ENCODE measurements at places on chromosomes 5 and 9. TPM values are rescaled to one million over a fixed set of nuclear protein-coding genes. Genes with fewer than 3 reads are reported as not detected.

Gene F12
- total RNA-seq, result 15.3 TPM

Gene MEF2C
- total RNA-seq, result 56.9 TPM

Gene C6
- 41.8 TPM for total RNA-seq

Gene LEAP2
- 42.4 TPM for total RNA-seq

Gene FOXD4
- total RNA-seq, result 0.43 TPM

Gene PCDHB8
- total RNA-seq, result 1.8 TPM

Gene ZNF883
- 4.5 TPM for total RNA-seq

Gene PRXL2C
- total RNA-seq, result 11.5 TPM

Gene FOXI1
- total RNA-seq, result 0.69 TPM

Gene GFI1B
- 1.3 TPM for total RNA-seq

Gene SPATA6L
- total RNA-seq, result 25.0 TPM

Gene ADAMTS2
- 18.9 TPM for total RNA-seq

Gene ORM2
- total RNA-seq, result 2.8 TPM

Gene ADAMTS16
- total RNA-seq, result 0.78 TPM

Gene ZNF483
- total RNA-seq, result 18.7 TPM

Gene SOHLH1
- total RNA-seq, result not detected

Gene LPAR1
- 16.7 TPM for total RNA-seq

Gene SLC36A3
- not detected for total RNA-seq

Gene ENDOG
- total RNA-seq, result 29.8 TPM

Gene IL13
- total RNA-seq, result not detected

Gene TRIM7
- total RNA-seq, result 1.2 TPM

Gene TRPM6
- 0.29 TPM for total RNA-seq

Gene SLC25A2
- not detected for total RNA-seq

Gene ROR2
- total RNA-seq, result 21.5 TPM

Gene TSLP
- total RNA-seq, result 4.1 TPM

Measured in mucosa of gallbladder (tissue), 1 donor.